ENCODE measurements at places on chromosomes 16 and 17. TPM values are rescaled to one million over a fixed set of nuclear protein-coding genes. Genes with fewer than 3 reads are reported as not detected.

DNA sequence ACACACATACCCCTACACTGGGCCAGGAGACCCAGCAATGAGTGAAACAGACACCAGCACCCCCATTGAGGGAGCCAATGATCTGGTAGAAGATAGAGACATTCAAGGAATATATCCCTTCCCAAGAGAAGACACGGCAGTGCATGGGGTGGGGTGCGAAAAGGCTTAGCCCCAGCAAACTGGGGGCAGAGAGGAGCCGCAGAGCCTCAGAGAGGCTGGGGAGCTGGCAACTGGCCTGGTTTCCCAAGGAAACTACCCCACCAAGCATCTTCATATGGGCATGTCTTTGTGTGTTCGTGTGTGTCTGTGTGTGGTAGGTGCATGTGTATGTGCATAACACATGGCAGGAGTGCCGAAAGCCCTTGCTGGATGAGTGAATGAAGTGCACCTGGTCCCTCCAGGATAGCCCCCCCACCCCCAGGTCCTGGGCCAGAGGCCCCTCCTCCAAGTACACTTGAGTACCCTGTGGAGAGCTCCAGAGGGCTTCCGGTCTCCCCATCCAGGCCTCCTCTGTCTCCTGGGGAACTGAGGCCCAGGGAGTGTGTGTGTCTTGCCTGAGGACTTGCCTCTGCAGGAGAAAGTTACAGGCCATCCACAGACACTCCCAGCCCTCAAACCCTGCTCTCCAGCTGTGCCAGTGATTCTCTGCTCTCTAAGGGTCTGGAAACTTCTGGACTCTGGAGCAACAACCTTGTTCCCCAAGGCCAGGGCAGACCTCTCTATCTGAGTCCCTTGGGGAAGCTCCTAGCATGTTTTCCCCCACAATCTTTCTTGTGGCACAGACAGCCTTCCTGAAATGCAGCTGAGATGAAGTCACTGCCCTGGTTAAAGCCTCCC, 15.9 kb downstream of the TBX2 start:
- no peaks in the 10 kb centered on the region for H3K36me3 ChIP-seq
- H3K4me1 ChIP-seq, result peaks cover 22% of the 10 kb centered on the region
- peaks cover 12% of the 10 kb centered on the region for H3K27me3 ChIP-seq
- peak; percentile 64 for DNase-seq
- no peak overlapping the region for H3K4me3 ChIP-seq

DNA sequence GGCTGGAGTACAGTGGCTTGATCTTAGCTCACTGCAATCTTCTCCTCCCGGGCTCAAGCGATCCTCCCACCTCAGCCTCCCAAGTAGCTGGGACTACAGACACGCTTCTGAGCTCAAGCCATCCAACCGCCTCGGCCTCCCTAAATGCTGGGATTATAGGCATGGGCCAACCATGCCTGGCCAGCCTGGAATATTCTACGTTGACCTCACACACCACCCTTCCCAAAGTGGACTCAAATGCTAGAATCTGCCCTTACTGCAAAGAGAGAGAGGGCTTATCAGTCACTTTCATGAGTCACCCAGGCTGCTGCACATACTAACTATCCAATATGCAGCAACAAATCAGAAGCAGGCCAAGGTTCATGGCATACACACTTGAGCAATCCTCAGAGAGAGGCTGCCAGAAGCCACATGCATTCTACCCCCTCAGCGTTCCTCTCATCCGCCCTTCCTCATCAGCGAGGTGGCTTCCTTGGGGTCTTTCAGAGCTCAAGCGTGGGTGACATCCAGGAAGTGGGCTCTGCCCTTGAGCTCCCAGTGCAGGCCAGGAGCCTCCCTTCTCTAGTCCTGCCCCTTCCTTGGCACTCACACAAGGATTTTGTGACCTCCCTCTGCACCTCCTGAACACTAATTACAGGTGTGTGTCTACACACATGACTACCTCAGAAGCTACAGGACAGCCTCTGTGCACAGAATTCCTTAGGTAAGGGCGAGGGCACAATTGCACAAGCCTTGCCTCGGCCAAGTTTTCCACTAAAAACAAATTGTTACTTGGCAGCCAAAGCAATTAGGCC, 24.8 kb upstream of the SIAH1 start:
- no peaks in the 10 kb centered on the region for H3K27me3 ChIP-seq
- H3K4me1 ChIP-seq, result peaks cover 9% of the 10 kb centered on the region
- H3K27ac ChIP-seq, result no peak overlapping the region
- no peak for DNase-seq
- H3K4me3 ChIP-seq, result no peak overlapping the region
- H3K36me3 ChIP-seq, result no peaks in the 10 kb centered on the region

DNA sequence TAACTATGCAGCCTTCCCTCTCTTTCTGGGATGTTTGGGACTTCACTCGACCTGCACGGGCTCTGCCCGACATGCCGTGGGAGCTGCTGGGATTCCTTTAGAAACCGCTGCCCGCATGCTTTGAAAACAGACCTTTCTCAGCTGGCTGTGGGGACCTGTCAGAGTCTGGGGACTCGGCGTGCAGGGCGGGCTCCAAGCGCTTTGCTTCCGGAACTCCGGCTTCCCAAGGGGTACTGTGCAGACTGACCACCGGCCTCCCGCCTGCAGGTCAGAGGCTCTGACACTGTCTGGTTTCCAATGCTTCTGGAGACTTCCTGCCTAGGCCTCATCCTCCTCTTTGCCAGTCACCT, 11.8 kb downstream of the PRSS27 start:
- H3K27ac ChIP-seq, result no peak overlapping the region
- DNase-seq, result no peak
- no peaks in the 10 kb centered on the region for H3K4me1 ChIP-seq
- no peak overlapping the region for H3K4me3 ChIP-seq

- H3K4me1 ChIP-seq, result no peaks in the 10 kb centered on the region
- no peaks in the 10 kb centered on the region for H3K36me3 ChIP-seq
- no peak for DNase-seq
- peaks cover 19% of the 10 kb centered on the region for H3K27me3 ChIP-seq
Measured at GRCh38 chr16:85943711-85944110, 44.7 kb downstream of the IRF8 start.

- DNase-seq, result no peak
- H3K27me3 ChIP-seq, result no peaks in the 10 kb centered on the region
- H3K4me1 ChIP-seq, result peaks cover 31% of the 10 kb centered on the region
- H3K36me3 ChIP-seq, result peaks cover 5% of the 10 kb centered on the region
- no peak overlapping the region for H3K4me3 ChIP-seq
Measured at GRCh38 chr16:2162676-2163118, 7.1 kb downstream of the TRAF7 start.

- no peak for DNase-seq
- no peak overlapping the region for H3K27ac ChIP-seq
- H3K4me1 ChIP-seq, result peaks cover 18% of the 10 kb centered on the region
- no peak overlapping the region for H3K4me3 ChIP-seq
Measured at GRCh38 chr16:81327447-81328196, 12.9 kb downstream of the GAN start.

GRCh38 chr16:52283584-52284375, 263.2 kb downstream of the TOX3 start:
- no peak overlapping the region for H3K27ac ChIP-seq
- no peaks in the 10 kb centered on the region for H3K36me3 ChIP-seq
- H3K27me3 ChIP-seq, result peaks cover 42% of the 10 kb centered on the region
- no peak overlapping the region for H3K4me3 ChIP-seq

- H3K4me3 ChIP-seq, result no peak overlapping the region
- peaks cover 69% of the 10 kb centered on the region for H3K4me1 ChIP-seq
- H3K27ac ChIP-seq, result no peak overlapping the region
- no peaks in the 10 kb centered on the region for H3K27me3 ChIP-seq
Measured at GRCh38 chr16:24745391-24745790, 15.9 kb downstream of the TNRC6A start.

DNA sequence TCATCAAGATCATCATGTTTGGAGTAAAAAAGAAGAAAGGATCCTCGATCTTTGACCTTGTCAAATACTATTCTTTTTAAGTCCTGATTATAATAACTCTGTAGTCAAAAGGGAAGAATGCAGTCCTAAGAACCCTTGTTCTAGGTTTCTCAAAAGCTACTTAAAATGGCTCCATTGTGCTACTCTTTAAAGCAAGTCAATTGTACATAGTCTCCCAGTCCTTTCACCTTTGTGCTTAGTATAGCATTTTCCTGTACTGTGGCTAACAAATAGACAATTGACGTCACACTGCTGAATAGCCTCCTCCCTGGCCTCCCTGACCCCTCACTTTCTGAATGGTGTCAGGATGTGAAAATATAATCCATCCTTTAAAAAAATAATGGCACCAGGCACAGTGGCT, 172.9 kb downstream of the AATF start:
- no peak overlapping the region for H3K4me3 ChIP-seq
- peaks cover 16% of the 10 kb centered on the region for H3K4me1 ChIP-seq
- no peaks in the 10 kb centered on the region for H3K27me3 ChIP-seq

- H3K4me3 ChIP-seq, result no peak overlapping the region
- H3K36me3 ChIP-seq, result no peaks in the 10 kb centered on the region
- no peak overlapping the region for H3K27ac ChIP-seq
- H3K27me3 ChIP-seq, result peaks cover 50% of the 10 kb centered on the region
Measured at GRCh38 chr16:85905110-85906095, 6.4 kb downstream of the IRF8 start.

GRCh38 chr16:21101631-21102420, 48.8 kb downstream of the DNAH3 start:
- peaks cover 24% of the 10 kb centered on the region for H3K4me1 ChIP-seq
- no peaks in the 10 kb centered on the region for H3K36me3 ChIP-seq
- H3K4me3 ChIP-seq, result no peak overlapping the region

The KRT24 gene
- total RNA-seq, result not detected

The ZSCAN10 gene
- not detected for total RNA-seq

The HASPIN gene
- 1.9 TPM for total RNA-seq

The NUTF2 gene
- total RNA-seq, result 121 TPM

The TLCD3B gene
- 0.32 TPM for total RNA-seq

All from osteocyte (in vitro differentiated cells).